ENCODE measurements at places on chromosomes 16 and 17.

DNA sequence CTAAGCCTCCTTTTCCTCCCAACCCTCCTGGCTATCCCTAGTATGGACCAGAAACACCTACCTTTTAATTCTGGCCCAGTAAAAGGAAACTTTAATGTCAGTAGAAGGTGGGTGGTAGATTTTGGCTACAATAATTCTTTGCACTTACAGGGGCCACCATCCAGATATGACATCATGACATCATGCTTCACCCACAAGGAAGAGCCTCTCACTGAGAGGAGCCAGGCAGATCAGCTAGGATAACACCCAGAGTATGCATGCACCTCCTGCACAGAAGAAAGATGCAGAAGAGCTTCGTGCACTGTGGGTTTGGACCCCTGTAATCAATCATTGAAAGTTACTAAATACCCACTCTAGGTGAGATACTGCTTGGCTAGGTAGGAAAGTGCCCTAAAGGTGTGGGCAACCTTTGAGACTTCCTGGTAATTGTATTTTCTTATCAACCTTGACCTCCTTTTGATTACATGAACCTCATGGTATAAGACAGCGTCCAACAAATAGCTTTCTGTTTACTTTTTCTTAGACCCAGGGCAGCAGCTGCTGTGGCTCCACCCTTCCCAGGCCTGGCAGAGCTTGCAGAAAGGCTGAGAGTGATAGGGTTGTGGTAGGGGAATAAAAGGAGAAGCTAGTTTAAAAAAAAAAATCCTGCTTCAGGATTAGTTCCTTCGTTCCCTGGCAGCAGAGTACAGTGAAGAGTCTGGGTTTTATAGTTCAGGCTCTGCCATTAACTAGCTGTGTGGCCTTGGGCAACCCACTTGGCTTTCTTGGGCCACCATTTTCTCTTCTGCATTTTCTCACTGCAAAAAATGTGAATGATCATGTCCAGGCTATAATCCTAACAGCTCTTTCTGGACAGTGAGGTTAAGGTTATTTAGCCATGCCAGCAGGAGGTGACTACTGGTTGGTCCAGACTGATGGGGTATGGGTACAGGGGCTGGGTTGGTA, 6.2 kb downstream of the MAP3K14 start:
- DNase-seq: no peak

GRCh38 chr17:21313320-21313719, 28.8 kb downstream of the MAP2K3 start:
- no peak for DNase-seq

DNA sequence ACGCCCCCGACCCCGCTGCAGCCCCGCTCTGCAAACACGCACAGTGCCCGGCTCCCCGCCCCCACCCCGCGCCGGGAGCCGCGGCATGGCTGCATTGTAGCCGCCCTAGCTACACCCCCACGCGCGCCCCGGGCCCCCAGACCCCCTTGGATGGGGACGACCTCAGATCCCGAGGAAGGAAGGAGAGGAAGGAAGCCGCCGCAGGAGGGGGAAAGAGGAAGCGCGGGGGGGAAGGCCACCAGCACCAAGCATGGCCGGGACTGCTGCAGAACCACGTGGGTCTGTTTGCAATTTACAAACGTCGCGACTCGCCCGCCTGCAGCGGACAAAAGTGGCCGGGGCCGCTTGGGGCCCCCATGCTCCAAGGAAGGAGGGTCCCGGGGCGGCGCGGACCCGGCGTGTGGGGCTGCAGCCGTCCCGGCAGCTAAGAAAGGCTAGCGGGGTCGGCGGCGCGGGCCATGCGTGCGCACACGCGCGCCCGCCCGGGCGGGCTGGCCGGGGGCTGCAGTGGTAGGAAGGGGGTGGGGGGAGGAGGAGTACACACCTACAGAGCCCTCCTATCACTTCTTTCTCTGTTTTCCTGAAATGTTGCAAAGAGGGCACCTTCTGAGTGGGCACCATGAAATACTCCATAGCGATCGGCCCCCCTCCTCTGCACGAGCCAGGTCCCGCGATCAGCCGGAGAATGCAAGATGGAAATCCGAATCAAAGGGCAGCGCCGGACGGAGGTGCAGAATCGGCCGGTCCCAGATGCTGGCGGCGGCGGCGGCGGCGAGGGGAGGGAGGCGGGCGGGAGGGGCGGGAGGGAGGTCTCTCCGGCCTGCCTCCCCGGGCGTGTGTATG, 488 bp downstream of the TFAP4 start:
- DNase-seq: no peak

DNA sequence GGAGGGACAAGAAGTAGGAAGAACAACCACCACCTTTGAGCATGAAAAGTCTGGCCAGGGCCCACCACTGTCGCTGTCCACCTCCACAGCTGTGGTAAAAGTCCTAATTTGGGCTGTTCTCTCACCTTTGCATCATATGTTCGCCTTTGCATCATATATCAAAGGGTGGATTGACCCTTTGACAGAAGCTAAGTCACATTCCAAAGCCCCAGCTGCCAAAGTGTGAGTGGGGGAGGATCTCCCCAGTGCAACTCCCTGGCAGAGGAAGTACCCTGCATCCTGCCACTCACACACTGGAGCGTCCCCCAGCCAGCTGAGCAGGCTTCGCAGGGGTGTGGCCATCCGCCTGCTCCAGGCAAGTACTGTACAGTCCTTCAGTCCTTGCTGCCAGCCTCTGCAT, 12.7 kb upstream of the SPECC1 start:
- DNase-seq: no peak

DNA sequence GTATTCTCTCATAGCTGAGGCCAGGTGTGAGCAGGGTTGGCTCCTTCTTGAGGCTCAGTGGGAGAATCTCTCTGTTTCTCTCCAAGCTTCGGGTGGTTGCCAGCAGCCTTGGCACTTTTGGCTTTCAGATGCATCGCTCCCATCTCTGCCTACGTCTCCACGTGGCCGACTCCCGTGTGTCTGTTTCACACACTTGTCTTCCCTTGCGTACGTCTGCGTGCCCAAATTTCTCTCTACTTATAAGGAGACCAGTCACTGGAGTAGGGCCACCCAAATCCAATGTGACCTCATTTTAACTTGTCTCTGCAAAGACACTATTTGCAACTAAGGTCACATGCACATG, 14.7 kb downstream of the OSBPL7 start:
- DNase-seq: no peak

GRCh38 chr16:66026211-66026610, 340.3 kb upstream of the CDH5 start:
- no peak for DNase-seq

GRCh38 chr17:57940653-57941329, 14.4 kb downstream of the CUEDC1 start:
- no peak for DNase-seq

- no peak for DNase-seq
These were observed 14.9 kb downstream of the RCVRN start for GRCh38 chr17:9890124-9890523.

GRCh38 chr17:77736721-77737120, 221.8 kb upstream of the TNRC6C start:
- no peak for DNase-seq

DNA sequence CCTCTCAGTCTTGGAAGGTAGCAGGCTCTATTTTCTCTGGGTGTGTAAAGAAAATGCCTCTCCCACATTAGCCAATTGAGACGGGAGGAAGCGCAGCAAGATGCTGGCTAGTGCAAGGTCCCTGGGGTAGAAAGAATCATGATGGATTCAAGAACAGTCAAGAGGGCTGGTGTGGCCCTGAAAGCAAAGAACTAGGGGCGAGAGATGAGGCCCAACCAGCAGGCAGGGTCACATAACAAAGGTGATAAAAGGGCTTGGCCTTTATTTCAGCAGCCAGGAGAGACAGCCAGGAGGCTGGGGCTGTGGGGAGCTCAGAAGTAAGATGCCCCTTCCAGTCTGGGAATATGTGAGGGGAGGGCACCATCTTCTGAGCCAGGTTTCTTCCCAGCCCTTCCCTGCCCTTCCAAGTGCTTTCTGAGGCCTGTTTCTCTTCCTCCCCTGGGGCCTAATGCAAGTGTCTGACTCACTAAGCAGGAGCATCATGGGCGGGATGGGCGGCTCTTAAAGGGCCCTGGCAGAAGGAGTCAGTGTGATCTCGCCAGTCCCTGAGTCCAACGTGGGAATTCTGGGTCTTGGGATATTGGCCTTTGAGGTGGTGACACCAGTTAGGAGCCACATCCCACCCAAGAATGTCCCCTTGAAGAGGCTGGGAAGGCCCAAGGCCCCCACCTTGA, 3.9 kb upstream of the NLRC5 start:
- DNase-seq: no peak

GRCh38 chr17:67025216-67025792, 19.1 kb upstream of the CACNG1 start:
- no peak for DNase-seq

- DNase-seq: no peak
These were observed 26.5 kb downstream of the RPH3AL start for GRCh38 chr17:326010-326621.

- no peak for DNase-seq
These were observed 56.8 kb upstream of the FA2H start for GRCh38 chr16:74831467-74831866.

GRCh38 chr16:24966634-24967033, 48.5 kb downstream of the ARHGAP17 start:
- DNase-seq: no peak

DNA sequence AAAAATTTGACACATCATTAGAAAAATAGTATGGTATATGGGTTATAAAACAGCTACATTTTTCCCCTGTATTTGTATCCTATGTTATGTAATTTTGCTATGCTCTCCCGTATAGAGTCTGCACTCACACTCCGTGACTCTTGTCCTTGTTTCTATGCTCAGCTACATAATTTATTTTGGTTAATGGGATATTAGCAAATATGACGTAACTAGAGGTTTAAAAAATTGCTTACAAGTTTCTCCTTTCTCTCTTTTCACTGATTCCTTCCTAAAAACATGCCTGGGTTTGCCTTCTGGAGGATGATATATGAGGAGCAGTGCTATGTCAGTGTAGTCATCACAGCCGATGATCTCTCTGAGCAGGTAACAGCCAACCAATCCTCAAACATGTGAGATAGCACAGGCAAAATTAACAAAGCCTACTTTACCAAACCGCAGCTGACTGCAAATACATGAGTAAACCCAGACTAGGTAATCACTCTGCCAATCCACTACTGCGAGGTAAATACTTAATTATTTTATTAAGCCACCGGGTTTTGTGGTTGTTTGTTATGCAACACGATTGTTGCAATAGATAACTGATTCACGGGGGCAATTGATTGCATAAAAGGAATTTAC, 126.9 kb downstream of the KIF2B start:
- DNase-seq: no peak

- DNase-seq: no peak
These were observed 44.7 kb downstream of the MIS12 start for GRCh38 chr17:5531085-5531418.

DNA sequence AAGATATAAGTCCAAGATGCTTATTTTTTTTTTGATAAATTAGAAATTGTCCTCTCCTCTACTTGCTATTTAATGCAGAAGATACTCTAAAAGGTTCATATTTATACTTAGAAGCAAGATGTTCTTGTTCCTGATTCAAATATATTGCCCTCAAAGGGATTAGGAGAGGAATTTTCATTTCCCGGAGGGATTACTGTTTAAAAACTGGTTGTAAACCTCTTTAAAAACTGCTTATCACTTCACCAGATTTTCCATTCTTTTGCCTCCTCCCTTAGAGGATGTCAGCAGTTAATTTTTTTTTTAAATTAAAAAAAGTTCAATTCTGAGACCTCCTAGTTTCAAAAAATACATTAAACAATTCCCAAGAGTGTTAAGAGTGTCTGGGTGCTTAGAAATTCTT, 2.8 kb downstream of the TENT4B start:
- DNase-seq: no peak

DNA sequence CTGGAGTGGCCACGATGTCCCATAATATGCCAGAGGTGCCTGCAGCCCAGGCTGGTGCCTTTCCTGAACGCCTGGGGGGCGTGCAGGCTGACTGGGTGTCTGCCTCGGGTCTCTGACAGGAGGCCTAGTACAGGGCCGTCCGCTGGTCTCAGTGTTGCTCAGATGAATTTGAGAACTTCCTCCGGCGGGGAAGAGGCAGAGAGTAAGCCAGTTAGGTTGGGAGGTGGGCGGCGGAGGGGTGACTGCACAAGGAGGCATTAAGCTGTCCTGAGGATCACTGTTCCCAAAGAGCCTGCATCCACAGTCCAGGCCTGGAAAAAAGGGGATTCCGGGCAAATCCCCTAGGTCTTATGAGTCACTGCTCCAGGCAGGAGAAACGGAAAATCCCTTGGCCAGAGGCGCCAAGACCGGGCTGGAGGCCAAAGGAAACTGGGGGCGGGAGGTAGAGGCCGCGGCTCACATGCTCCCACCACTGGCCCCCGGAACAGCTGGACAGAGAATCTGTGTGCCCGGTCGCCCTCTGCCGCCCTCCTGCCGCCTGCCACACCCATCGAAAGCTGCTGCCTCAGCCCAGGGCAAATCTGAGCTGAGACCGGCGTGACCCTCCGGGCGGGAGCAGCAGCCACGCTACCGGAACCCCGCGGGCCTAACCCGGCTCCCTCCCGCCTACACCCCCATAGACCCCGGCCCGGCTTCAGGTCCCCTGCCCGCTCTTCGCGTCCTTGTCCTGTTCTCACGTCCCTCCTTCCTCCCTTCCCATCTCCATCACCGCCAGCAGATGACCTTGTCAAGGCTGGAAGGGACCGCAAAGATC, 1.2 kb downstream of the TRIM47 start:
- DNase-seq: no peak

- no peak for DNase-seq
These were observed 9.4 kb downstream of the PLD6 start for GRCh38 chr17:17196776-17197175.

GRCh38 chr16:81004646-81005353, 1.9 kb downstream of the CMC2 start:
- no peak for DNase-seq

DNA sequence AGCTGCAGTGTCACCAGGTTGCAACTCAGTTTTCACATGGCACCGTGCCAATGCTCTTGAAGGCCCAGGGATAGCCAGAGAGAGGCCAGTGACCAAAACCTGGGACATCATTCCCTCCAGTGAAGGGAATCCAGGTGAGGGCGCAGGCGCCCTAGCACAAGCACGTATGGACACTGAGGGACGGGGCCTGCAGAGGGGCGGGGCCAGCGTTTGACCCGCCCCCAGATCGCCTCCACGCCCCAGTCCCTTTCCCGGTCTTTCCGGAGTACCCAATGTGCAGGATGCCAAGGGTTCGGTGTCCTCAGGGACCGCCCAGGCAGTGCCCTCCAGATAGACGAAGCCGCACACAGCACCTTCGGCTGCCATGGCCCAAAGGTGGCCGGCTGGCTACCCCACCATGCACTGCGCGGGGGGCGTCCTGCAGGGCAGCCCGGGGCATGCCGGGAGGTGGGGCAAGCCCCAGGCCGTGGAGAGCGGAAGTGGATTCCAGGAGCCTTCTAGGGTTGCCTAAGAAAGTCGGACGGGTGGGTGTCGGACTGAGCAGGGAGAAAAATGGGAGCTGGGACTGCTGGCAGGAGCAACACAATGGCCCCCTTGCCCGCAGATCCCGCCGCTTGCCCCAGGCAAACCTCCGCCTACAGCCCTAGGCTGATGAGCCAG, 4.6 kb downstream of the SLC12A4 start:
- DNase-seq: no peak
